NCI-H2029 (cell line): ENCODE measurements at places on chromosomes 6 and 20.

DNA sequence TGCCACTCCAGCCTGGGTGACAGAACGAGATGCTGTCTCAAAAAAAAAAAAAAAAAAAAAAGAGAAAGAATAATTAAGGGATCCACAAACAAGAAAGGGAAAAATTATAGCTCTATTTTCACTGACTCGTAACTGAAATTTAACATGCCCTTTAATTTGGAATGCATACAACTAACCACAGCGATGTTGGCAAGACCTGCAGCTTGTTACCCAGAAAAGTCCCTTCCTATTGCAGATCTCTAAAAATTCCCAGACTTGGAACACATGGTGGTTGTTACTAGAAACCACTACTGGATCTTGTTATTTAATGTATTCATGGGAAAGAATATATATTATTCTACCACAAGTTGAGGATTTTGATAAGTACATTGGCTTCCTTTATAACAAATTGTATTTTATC is 27.8 kb upstream of the SMIM28 start:
- no peak for DNase-seq

GRCh38 chr6:52546192-52546591 is 30.7 kb downstream of the TRAM2 start:
- no peak for DNase-seq

DNA sequence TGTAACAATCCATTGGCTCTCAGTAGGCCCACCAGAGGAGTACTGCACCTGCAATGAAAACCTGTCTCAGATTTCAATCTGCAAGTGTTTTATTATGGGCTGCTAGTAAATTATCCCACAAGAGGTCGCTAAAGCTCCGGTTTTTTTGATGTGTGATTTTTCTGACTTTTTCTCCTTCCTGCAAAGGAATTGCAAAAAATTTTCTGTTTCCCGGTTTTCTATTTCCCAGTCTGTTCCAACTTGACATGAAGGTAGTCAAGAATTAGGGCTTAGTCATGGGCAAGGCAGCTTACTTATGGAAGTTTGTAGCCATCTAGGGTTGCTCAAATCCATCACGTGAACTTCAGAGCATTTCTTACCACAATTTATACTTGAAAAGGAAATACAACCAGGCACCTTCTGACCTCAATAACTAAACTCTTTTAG is 38.5 kb upstream of the AHI1 start:
- peak; percentile 21 for DNase-seq

DNA sequence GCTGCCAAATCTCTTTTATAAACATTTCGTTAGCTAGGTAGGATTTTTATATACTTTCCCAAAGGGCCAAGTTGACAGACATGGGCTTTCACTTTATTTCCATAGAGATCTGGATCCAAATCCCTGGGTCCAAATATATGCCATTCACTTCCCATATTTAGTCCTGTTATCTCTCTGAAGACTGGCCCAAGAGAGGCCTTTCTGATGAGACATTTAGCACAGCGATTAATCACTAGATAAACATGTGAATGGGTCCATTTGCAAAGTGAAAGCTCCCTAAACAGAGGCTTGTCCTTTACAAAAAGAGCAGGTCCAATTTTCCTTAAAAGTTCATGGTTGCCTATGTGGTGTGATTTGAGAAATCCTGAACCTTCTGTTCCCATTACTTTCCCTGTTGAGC is 132.6 kb downstream of the TRMT11 start:
- no peak for DNase-seq

GRCh38 chr6:96836631-96837080 is 621 bp downstream of the GPR63 start:
- DNase-seq, result no peak

- no peak for DNase-seq
Measured at GRCh38 chr6:160172704-160173103, 51.1 kb downstream of the SLC22A1 start.

DNA sequence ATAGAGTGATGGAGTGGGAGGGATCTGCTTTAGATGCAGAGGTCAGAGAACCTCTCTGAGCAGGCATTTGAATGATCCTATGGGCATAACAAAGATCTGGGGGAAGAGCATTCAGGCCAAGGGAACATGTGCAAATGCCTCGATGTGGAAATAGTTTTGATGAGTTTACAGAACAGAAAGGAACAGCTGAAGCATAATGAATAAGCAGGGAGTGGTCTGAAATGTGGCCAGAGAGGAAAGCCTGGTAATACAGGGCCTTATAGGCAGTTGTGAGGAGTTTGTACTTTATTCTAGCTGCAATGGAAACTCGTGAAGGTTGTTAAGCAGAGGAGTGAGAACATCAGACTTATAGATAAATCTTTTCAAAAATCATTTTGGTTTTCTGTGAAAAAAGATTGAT is 33.0 kb upstream of the ME1 start:
- no peak for DNase-seq

DNA sequence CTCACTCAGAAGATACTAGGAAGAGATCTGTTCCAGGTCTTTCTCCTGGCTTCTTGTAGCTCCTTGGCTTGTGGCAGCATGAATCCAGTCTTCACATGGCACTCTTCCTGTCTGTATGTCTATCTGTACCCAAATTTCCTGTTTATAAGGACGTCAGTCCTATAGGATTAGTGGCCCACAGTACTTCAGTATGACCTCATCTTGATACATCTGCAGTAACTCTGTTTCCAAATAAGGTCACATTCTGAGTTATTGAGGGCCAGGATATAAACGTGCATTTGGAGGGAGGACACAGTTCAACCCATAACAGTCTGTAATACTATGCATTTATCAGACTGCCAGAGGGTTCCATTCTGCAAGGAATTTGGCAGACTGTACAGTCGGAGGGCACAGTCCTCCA is 57.6 kb upstream of the DYNLRB1 start:
- DNase-seq, result no peak

GRCh38 chr6:34475238-34475682 is 9.4 kb downstream of the PACSIN1 start:
- DNase-seq, result no peak

DNA sequence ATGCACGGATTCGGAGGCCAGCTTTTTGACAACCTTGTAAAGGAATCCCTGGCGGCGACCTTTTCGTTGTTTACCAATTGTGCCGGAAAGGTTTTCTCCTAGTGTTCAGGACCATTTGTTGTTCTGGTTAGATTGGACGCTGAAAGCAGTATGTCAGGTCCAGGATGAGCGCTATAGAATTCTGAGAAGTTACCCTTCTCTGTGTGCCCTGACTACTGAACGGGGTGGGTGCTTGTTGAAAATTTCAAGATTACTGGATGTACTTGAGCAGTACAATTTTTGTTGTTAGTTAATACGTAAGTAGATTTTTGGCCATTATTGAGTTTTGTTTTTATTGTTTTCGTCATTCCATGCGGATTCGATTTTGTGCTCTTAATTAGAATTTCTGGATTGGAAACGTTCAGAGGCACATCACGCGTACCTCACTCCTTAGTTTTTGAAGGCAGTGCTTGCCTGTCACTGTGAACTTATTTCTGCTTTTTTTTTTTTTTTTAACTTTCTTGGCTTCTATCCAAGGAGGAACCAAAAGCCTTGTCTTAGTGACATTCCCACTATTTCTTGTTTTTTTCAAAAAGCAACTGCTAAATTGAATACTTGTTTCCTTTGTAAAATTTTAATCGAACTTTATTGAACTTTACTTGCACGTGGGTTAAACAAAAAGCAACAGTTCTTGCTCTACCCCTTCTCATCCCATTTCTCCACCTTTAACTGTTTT is 898 bp downstream of the XRN2 start:
- no peak for DNase-seq

- no peak for DNase-seq
Measured at GRCh38 chr6:137443901-137444300, 50.3 kb downstream of the OLIG3 start.

DNA sequence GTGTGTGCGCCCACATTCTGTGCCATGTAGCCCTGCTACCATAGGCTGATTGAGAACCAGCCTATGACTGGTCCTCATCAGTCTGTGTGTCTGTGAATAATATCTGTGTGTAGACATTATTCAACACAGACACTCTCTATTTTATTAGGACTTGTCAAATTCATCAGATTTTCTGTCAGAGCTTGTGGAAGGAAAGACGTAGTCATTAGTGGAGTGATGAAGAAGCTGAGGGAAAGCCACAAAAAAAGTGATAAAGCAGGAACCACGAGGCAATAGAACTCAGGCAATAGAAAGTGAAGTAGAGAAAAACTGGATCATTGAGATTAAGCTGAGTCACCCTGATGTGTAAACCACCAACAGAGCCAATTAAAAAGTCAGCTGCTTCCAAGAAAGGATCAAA is 122.2 kb upstream of the MARCKS start:
- DNase-seq, result no peak
